Astrocyte (in vitro differentiated cells and primary cell): ENCODE measurements at places on chromosomes 2 and 18.

GRCh38 chr2:180938451-180938850 is 42.0 kb upstream of the UBE2E3 start:
- DNase-seq: peak; percentile 3

DNA sequence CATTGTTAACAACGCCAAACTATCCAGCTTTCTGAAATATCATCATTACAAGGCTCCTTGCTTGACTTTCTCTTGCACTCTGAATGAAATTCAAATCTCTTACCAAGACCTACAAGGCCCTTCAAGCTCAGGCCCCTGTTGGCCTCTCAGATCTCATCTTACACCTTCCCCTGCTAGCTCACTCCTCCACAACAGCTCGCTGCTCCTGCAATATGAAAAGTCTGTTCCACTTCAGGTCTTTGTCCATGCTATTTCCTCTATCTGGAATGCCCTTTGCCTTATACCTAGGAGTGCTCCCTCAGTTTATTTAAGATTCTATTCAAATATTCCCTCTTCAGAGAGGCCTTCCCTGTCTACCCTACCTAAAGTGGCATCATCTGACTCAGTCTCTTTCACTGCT is 91.7 kb downstream of the SESTD1 start:
- DNase-seq: no peak

DNA sequence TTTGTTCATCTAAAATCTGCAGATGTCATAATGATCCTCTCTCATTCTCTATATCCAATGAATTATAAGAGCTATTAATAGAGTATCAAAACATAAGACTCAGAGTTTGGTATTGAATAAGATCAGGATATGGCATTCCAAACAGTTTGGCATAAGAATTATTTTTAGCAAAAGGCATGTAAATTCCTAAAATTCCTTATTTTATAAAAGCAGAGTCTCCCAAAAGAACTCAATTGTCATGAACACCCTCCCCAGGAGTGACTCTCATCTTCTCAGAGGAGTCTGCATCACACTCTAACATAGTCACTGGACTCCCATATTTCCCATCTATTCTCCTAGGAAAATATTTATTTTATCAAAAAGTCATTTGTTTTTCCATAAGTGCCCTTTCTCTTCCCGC is 1710.2 kb upstream of the SLC39A10 start:
- no peak for DNase-seq

GRCh38 chr2:134508391-134508790 is 210.4 kb downstream of the TMEM163 start:
- no peak for DNase-seq

DNA sequence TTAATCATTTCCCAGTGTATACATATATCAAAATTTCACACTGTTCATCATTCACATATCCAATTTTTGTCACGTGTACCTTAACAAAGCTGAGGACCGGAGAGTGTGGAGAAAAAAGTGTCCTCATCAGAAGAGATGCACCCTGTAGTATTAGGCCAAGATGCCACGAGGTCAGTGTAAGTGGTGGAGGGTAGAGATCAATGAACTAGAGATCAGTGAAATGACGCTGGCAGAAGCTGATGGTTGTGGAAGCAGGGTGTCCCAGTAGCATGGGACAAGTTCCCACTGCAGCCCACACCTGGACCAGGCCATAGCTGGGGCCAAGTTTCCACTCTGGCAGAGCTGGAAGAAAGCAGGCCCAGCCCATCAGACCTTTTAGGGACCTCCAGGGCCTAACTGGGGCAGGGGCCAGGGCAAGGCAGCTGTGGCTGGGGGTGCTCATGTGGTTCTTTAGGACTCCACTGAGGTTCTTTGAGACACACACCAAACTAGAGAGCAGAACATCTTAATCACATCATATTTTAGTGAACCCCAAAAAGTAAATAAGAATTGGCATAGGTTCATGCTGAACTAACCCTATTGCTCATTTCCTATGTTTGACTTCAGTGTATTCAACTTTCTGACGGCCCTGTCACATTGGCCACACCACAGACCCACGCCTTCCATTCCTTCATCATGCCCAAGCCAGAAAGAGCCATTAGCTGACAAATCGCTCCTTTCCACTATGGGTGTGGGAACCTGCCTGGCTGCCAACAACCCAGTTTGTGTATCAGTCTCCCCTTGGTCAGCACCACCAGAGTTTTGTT is 21.6 kb upstream of the GPR55 start:
- DNase-seq: no peak

DNA sequence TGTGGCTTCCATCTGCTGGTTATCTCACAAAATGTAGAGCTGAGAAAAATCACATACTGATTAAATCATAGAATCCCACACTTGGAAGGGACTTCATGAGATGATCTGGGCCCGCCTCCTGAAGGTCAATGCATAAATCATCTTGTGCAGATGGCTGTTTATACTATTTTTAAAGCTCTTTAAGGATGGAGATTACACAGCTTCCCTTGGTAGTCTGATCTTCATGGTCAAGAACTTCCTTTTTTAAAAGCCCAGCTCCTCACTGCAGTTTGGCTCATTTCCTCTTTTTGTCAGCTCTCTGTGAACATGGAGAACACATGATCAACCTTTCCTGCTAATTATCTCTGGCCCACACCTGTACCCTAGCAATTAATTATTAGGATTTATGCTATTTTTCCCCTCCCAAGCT is 25.9 kb downstream of the GCG start:
- DNase-seq: no peak

GRCh38 chr2:54336136-54336976 is 80.3 kb upstream of the TSPYL6 start:
- peak; percentile 88 for DNase-seq

DNA sequence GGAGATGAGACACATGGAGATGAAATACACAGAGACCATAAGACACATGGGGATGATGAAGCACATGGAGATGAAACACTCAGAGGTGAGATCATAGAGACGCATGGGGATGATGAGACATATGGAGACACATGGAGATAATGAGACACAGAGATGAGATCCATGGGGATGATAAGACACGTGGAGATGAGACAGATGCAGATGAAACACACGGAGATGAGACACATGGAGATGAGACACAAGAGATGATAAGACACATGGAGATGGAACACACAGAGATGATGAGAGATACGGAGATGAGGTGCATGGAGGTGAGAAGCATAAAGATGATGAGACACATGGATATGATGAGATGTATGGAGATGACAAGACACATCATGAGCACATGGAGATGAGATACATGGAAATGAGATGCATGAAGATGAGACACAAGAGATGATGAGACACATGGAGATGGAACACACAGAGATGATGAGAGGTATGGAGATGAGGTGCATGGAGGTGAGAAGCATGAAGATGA is 276.7 kb downstream of the MYT1L start:
- DNase-seq: no peak

- no peak for DNase-seq
Observed at GRCh38 chr2:199682001-199682400, 169.0 kb downstream of the FTCDNL1 start.

DNA sequence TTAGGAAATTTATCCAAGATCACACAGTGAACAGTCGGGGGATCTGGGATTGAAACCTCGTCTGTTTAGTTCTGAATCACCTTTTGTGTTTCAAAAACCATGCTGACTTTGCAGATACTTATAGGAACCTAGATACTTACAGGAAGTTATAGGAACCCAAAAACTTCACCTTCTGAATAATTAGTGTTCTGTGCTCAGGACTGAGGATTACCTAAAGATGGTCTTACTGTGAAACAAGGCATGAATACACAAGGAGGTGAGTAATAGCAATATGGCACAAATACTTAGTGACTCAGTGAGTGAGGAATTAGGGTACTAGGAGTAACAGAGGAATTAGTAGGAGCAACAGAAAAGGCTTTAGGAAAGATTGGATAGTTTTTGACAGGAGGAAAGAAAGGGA is 145.5 kb downstream of the LRATD1 start:
- peak; percentile 84 for DNase-seq

DNA sequence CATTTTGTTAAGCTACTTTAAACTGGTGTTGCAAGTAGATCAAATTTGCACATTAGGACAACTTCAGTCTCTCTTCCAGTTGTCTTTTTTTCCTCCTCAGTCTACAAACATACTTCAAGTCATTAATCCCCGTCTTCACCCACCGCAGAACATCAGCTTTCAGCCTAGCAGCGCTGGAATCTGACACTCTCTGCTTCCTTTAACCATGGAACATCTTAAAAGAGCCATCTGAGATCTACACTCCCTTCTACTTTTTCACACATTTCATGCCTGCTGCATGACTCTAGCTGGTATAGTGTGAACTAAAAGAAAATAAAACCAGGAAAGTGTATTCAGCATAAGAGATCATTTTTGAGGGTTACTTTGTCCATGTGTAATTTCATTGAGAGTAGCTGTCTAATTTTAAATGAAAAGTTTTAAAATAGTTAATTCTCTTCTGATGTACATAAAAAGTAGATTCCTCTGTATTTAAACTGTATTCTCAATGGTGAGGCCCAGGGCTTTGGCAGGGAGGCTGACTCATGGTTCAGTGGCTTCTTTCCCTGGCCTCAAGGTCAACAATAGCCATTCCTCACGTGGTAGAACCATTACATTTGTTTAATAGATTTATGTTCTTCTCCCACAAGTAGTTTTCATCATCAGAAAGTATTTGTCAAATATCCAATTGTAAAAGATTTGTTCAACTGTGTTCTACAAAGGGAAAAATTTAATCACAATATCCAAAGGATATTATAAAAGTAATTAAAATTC is 16.5 kb downstream of the SGPP2 start:
- DNase-seq: peak; percentile 83

GRCh38 chr2:176642074-176642473 is 372.8 kb downstream of the MTX2 start:
- DNase-seq: peak; percentile 75

DNA sequence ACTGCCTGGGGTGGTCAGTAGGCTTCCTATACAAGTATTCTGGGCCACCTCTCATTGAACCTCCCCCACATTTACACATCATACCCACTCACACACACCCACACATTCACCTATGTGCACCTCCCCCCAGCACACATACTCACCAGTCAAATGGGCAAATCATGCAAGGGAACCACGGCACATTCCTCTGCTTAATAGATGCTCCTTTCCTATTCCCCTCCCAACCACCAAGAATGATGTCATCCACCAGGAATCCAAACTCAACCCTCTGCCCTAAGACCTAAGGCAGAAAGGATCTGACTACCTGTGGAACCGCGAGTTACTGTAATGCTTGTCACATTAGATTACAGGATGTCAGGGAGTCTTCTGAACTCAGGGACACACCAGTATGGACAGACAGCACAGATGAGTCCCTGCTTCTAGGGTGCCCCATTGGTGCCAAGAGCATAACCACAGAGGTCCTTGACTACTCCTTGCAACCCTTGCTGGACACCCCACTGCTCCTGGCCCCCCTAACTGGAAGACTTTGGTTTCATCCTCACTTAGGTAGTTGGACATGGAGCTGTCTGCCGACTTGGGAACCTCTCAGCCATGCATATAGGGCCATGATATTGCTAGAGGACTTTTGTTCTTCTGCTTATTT is 21.5 kb upstream of the CAB39 start:
- DNase-seq: peak; percentile 90

GRCh38 chr2:16707014-16707623 is 41.5 kb upstream of the CYRIA start:
- DNase-seq: no peak

DNA sequence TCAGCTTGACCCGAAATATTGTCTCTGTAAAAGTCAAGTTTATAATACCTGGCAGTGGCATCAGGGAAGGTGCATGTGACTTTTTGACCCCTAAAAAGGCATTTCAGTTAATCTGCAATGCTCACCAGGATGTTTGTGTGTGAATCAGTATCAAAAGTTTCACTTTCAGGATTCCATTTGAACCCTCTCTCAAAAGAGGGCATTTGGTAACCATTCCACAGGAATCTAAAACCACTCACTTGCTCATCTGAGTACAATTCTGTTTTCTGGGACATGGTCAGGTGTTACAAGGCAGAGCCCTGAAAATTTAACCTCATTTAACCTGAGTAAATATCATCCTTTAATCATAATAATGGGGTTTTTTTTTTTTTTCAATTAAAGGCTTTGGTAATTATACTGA is 77.9 kb upstream of the KLF7 start:
- no peak for DNase-seq

- no peak for DNase-seq
Observed at GRCh38 chr2:239171643-239172042, 229.2 kb downstream of the HDAC4 start.

- DNase-seq: peak; percentile 8
Observed at GRCh38 chr2:1051075-1051474, 100.4 kb downstream of the SNTG2 start.

DNA sequence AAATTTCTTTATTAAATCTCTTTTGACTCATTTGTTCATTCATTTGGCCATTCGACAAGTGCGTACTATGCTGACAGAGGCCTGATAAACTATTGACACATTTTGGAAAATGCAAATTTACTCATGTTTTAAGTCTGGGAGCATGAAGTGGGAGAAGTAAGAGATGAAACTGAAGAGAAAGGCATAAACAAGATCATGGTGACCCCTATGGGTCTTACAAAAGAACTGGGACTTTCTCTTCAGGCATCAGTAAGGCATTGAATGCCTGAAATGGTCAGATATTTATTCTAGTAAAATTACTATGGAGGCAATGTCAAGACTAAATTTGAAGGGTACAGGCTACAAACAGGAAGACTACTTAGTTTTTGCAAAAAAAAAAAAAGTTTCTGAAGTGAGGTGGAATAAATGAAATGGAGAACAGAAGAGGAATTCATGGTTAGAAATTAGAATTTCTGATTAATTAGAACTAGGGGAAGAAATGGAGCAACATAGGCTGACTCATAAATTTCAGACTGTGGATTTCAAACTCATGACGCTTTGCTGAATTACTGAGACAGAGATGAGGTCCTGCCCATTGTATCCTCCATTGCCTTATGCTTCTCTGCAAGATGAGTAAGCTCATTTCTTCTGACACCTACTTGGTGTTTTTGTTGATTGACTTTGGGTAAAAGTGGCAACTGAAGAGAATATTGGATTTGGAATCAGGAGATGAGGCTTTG is 32.7 kb downstream of the VSNL1 start:
- DNase-seq: peak; percentile 82

GRCh38 chr18:75244351-75245313 is 34.0 kb downstream of the TSHZ1 start:
- DNase-seq: no peak

GRCh38 chr2:161223139-161223732 is 63.0 kb downstream of the TANK start:
- no peak for DNase-seq

DNA sequence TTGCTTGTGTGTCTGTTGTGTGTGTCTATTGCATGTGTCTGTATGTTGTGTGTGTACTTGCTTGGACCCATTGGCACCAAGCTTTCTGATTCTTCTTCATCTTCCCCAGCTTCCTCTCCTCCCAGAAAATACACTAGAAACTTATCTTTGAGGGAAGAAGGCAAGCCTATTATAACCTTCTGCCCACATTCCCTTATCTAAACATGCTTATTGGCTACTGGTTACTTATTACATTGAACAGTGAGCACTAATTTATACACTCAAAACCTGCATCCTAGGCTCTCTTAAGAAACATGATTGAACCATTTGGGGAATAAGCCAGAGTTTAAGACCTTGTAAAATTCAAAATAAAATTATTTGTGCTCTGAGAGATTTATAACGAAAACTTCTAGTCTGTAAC is 26.5 kb downstream of the SLC9A4 start:
- no peak for DNase-seq

- no peak for DNase-seq
Observed at GRCh38 chr2:128437204-128437565, 118.5 kb upstream of the HS6ST1 start.
